ENCODE measurements at places on chromosomes 1 and 21.

- no peak for DNase-seq
Measured at GRCh38 chr1:221947731-221948130, 205.8 kb upstream of the DUSP10 start.

DNA sequence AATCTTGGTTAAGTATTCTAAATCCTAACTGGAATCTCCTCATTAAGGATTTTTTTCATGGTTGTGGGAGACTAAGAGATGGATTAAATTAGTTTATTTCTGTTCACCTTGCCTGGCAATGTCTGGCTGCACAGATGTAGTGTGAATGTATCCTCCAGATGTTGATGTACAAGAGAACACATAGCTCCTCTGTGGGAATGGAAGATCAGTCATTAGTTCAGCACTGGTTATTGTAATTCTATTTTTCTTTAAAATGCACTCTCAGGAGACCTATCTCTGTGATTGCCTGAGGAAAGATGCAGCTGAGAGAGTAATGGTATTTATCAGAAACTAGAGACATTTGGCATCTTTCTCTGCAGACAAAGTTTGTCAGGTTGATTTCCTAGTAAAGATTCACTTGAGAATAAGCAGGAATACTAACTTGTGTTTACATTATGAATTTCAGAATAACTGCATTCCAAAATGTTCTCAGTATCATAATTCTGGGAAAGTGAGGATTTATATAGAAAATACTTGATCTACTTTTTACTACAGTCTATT is 178.6 kb downstream of the GIPC2 start:
- no peak for DNase-seq

- no peak for DNase-seq
Measured at GRCh38 chr21:15255763-15256162, 191.0 kb upstream of the NRIP1 start.

DNA sequence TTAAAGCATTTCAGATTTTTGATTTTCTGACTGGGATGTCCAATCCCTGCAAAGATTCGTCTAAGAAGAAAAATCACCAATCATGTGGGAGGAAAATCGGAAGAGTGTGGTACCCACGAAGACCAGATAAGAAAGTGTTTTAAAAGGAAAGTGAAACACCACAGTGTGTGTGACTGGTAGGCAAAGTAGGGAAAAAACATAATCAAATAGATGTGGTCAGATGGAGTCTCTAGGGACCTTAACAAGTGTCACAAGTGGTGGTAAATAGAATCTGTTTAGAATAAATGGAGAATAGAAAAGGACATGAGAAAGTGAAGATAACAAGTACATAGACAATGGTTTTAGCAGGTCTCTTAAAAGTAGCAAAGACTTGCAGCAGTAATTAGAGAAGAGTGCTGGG is 154.6 kb downstream of the SLC30A10 start:
- no peak for DNase-seq

GRCh38 chr1:41144285-41144684 is 97.8 kb downstream of the SCMH1 start:
- no peak for DNase-seq

DNA sequence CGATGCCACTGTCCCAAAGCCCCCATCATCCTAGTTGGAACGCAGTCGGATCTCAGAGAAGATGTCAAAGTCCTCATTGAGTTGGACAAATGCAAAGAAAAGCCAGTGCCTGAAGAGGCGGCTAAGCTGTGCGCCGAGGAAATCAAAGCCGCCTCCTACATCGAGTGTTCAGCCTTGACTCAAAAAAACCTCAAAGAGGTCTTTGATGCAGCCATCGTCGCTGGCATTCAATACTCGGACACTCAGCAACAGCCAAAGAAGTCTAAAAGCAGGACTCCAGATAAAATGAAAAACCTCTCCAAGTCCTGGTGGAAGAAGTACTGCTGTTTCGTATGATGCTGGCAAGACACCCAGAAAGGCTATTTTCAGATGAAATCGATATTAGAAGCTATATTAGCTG is 8.1 kb downstream of the RHOU start:
- DNase-seq, result no peak
